ENCODE measurements at places on chromosomes 11 and 22. TPM values are rescaled to one million over a fixed set of nuclear protein-coding genes. Genes with fewer than 3 reads are reported as not detected.
A peak's percentile ranks its signal among the peaks of the same experiment; 100 is the strongest.

DNA sequence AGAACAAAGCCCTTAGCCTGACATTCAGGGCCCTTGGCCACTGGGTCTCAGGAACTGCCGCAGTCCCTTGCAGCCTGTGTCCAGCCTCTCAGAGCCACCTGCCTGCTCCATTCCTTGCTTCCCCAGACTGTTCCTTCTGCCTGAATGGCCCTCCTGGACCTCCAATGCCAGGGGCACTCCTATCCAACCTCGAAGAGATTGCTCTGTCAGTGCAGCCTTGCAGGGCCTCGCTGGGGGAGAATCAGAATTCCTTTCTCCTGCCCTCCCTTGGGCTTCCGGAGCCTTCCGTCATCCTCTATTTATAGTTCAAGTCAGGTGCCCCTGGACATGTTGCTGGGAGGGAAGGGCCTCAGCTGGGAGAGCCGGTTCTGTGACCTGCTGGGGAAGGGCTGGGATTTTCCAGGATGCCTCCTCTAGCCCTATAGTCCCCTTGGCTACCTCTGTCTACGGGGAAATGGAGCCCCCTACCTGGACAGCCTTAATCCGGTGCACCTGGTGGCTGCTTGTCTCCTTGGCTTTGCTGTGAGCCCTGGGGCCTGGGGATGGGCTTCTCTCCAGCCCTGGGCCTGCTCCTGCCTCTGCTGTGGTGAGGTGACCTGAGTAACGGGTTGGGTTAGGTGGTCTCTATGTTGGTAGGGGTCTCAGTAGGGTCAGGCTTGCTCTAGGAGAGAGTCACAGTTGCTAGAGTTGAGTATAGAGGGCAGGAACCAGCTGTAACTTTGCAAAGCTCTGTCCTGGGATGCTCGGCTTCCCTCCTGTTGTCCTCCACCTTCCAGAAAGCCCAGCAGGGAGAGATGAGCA is 45.9 kb upstream of the SYT7 start:
- no peak overlapping the region for H3K27ac ChIP-seq
- no peak overlapping the region for H3K4me3 ChIP-seq
- DNase-seq, result no peak
- H3K4me1 ChIP-seq, result no peaks in the 10 kb centered on the region
- H3K27me3 ChIP-seq, result peaks cover 10% of the 10 kb centered on the region

GRCh38 chr11:71301046-71301857 is 48.9 kb upstream of the SHANK2 start:
- no peak for DNase-seq
- no peaks in the 10 kb centered on the region for H3K36me3 ChIP-seq
- no peak overlapping the region for H3K27ac ChIP-seq
- H3K27me3 ChIP-seq, result peaks cover 21% of the 10 kb centered on the region

GRCh38 chr22:33024626-33025025 is 33.6 kb downstream of the SYN3 start:
- no peak overlapping the region for H3K4me3 ChIP-seq
- no peaks in the 10 kb centered on the region for H3K36me3 ChIP-seq
- DNase-seq, result no peak
- peaks cover 7% of the 10 kb centered on the region for H3K27me3 ChIP-seq
- no peak overlapping the region for H3K27ac ChIP-seq

Gene IL17REL
- total RNA-seq, result 0.31 TPM

DNA sequence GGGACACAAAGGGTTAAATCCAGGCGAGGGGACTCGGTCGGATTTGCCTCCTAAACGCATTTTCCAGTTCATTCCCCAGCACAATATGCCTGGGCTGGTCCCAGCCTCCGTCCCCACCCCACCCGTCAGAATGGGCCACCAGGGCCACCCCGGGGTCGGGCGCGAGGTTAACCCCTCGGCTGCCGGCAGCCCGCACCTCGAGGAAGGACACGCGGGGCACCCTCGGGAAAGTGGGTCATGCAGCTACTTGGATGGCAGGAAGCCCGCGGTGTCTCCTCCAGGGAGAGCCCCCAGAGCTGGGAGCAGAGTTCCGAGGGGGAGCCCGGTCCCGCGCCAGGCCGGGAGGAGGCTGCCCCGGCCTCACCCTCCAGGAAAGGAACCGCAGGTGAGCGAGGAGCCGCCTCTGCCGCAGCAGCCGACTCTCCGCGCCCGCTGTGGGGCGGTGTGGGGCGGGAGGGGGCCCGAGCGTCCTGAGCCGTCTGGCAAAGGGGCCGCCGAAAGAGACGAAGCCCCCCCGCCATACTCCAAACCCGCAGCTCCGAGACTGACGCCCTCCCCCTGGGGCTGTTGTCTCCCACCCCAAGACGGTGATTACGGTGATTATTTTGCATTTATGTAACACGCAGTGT is 1.4 kb downstream of the NECTIN1 start:
- H3K4me1 ChIP-seq, result peaks cover 38% of the 10 kb centered on the region
- H3K36me3 ChIP-seq, result peaks cover 1% of the 10 kb centered on the region
- H3K4me3 ChIP-seq, result peak overlapping the region; percentile 94
- DNase-seq, result peak; percentile 40
- peak overlapping the region; percentile 79 for H3K27ac ChIP-seq

- H3K4me3 ChIP-seq, result no peak overlapping the region
- H3K36me3 ChIP-seq, result no peaks in the 10 kb centered on the region
- no peak for DNase-seq
- no peak overlapping the region for H3K27ac ChIP-seq
- H3K4me1 ChIP-seq, result no peaks in the 10 kb centered on the region
- no peaks in the 10 kb centered on the region for H3K27me3 ChIP-seq
These were observed 163.8 kb upstream of the BDNF start for GRCh38 chr11:27864091-27864491.
